CMK (cell line): ENCODE measurements at places on chromosomes 5 and 9.

- no peak for DNase-seq
These were observed 55.6 kb downstream of the PTPDC1 start for GRCh38 chr9:94139672-94140417.

DNA sequence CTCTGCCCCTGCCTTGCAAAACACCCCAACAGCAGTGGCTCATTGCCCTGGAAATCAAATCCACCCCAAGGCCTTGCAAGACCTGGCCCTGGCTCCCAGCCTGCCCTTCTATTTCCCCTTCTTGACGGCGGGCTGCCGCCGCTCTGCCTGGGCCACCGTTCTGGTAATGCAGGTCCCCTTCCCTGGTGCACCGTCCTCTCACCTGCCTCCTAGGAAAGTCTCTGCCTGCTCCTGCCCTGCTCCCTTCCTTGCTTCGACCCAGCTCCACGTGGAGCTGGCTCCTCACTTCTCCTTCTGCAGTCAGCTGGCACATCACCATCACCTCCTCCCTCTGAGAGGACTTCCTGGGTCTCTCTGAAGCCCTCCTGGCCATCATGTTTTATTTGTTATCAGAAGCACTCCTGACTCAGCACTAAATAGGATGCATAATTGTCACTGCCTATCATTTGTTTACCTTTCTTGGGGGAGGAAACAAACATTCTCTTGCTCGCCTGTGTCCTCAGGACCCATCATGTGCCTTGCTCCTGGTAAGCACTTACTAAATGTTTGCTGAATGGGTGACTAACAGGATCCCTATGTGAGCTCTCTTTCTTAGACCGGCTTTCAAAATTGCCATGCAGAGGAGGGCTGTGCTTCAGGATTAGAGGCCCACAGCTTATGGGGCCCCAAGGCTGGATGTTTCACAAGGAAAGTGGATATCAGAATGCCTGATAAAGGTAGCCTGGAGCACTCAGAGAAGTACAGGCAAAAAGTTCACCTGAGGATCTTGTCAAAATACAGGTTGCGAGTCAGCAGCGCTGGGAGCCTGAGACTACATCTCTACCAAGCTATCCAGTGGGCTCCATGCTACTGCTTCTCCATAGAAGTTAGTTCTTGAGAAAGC is 19.6 kb upstream of the C5orf47 start:
- no peak for DNase-seq

- no peak for DNase-seq
These were observed 518.1 kb upstream of the NUDT12 start for GRCh38 chr5:104080646-104081175.

GRCh38 chr9:123933440-123934212 is 3.7 kb upstream of the DENND1A start:
- DNase-seq = no peak

DNA sequence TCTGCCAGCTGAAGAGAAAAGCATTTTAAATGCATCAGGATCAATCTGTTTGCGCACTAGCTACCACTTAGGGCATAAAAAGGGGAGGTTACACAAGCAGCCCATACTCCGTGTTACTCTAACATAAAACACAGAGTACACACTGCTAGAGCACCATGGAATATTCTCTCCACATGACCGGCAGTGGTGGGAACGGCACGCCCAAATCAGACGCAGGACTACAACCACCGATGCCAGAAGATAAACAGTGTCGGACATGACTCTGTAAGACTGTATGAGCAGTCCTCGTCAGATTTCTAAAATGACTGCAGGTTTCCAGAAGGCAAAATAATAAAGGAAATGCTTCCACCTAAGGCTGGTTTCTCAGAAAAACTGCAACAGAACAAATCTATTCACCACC is 40.0 kb downstream of the CDK5RAP2 start:
- DNase-seq = no peak

DNA sequence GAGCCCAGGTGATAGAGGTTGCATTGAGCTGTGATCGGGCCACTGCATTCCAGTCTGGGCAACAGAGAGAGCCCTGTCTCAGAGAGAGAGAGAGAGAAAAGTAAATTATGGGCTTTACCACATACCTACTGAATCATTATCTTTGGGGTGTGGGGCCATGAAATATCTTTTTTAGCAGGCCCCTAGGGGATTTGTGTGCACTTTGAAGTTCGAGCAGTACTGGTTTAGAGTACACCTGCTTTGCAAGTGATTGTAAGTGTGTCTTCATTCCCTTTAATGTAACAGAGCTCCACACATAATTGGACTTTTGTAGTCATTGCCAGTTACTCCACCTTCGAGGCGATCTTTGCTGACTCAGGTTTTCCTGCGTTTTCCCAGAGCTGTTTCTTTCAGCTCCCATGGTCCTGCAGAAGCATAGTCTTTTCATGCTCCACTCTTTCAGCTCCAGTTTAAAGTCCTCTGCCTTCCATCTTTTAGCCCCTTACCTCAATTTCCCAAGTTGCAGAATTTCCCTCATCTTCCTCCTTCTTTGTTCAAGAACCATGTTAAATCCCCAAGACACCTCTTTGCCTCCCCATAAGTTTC is 24.0 kb upstream of the FRMPD1 start:
- DNase-seq = no peak

- peak; percentile 94 for DNase-seq
These were observed 41.5 kb upstream of the NOTCH1 start for GRCh38 chr9:136587145-136587943.

DNA sequence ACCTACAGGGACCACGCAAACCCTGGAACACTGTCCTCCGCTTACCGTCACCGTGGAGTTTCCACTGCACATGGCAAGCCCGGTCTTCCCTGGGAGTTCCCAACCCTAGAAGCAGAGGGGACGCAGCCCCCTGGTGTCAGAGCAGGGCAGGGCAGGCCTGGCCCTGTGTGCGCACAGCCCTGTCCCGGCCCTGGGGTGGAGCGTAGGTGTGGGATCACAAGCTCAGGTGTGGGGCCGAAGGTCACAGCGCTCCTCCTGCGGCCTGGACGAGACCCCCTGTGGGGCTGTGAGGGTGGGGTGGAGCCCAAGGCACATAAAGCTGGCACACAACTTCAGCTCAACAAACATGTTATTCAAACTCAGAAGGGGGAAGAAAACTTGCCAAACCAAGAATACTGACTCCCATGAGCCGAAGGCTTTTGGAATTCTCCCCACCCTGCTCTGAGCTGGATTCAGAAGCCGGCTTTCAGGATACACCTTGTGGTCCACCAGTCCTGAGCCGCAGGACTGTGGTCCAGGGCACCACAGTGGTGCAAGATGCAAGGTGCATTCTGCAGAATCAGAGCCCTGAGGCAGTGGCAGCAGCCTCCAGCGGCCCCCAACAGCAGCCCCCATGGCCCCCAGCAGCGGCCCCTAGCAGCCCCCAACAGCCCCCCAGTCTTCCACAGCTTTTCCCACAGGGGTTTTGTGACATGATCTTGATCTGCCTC is 11.8 kb upstream of the EXOC3 start:
- DNase-seq = no peak

DNA sequence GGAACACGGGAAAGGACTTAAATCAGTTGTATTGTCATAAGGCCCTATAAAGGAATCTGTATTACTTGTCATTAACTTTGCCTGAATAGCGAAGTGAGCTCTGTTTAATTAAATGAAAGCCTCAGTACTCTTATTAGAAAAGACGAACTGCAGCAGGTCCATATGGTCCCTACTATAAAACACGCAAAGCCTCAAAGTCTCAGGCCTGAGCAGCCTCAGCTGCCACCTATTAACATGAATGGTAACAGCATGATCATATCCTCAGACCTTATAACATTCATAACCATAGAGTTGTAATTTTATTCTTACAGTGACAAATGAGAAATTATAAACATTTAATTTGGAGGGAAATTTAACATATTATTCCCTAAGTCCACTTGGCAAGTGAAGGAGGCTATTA is 1113.7 kb upstream of the WWC1 start:
- no peak for DNase-seq

GRCh38 chr5:36723912-36724311 is 117.5 kb downstream of the SLC1A3 start:
- peak; percentile 81 for DNase-seq

- DNase-seq = no peak
These were observed 70.9 kb downstream of the LMNB1 start for GRCh38 chr5:126847826-126848251.

GRCh38 chr5:165627548-165628170 is 2122.2 kb downstream of the MAT2B start:
- no peak for DNase-seq

GRCh38 chr9:81592887-81593266 is 96.5 kb downstream of the TLE1 start:
- DNase-seq = no peak

GRCh38 chr9:95809686-95810085 is 65.8 kb upstream of the ERCC6L2 start:
- DNase-seq = no peak

DNA sequence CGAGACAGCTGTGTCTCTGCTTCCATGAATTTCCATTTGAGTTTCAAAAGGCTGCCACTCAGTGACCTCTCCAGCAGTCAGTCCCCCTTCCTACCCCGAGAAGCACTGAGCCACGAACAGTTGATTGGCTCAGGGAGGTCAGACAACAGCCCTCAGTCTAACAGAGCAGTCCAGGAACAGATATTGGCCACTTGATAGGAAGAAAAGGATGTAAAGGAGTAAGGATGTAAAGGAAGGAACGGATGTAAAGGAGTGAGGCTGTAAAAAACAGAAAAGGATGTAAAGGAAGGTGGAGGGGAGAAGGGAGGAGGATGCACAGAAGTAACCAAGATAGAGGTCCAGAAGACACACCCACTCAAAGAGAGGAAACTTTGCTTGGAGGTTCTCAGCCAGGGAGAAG is 3.2 kb upstream of the NR4A3 start:
- no peak for DNase-seq

DNA sequence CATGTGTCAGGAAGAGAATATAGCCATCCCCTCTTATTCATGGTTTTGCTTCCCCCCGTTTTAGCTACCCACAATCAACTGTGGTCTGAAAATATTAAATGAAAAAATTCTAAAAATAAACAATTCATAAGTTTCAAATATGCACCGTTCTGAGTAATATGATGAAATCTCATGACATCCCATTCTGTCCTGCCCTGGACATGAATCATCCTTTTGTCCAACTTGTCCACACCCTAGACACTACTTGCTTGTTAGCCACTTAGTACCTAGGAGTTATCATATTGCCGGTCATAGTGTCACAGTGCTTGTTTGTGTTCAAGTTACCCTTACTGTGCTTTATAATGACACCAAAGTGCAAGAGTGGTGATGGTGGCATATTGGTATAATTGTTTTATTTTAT is 113.5 kb downstream of the CAAP1 start:
- no peak for DNase-seq

- no peak for DNase-seq
These were observed 177.1 kb upstream of the PCSK5 start for GRCh38 chr9:75713335-75713734.

GRCh38 chr5:40346901-40347300 is 332.8 kb upstream of the PTGER4 start:
- DNase-seq = no peak

DNA sequence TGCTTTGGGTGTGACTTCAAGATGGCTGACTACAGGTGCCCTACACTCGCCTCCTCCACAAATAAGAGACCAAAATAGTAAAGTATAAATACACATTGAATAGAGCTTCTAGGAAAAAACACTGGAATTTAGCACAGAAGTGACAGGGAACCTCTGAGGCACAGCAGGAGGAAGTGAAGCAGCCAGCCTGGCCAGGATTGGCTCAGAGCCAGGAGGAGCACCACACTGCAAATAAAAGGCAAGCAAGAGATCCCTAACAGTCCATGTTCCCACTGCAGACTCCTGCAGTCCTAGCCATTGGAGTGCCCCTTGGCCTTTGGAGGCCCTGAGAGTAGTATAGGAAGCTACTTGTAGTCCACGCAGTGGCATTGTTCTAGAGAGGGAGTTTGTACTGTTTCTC is 186.7 kb upstream of the TLX3 start:
- no peak for DNase-seq

GRCh38 chr9:108885643-108886348 is 23.7 kb downstream of the ACTL7A start:
- DNase-seq = no peak

GRCh38 chr5:59036274-59036961 is 453.5 kb downstream of the RAB3C start:
- DNase-seq = no peak

GRCh38 chr9:76032038-76032796 is 141.7 kb downstream of the PCSK5 start:
- DNase-seq = no peak

- DNase-seq = no peak
These were observed 240.4 kb downstream of the GLIS3 start for GRCh38 chr9:4059437-4059836.

DNA sequence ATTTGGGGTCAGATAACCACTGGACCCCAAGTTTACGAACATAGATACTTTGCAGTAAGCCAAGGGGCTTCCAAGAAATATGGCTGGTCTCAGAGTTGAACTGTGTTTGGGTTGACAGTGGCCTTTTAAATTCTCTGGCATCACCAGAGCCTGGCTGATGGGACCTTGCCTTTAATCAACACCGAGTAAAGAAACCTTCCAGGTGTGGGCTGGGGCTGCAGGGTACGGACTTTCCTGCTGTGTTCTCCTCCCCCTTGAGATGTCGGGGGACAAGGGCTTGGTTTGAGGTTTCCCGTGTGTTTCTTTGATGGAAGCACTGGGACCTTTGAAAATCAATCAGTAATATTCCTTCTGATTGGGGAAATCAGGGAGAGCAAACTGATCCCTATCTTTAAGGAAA is 140.1 kb downstream of the MTX3 start:
- DNase-seq = no peak

GRCh38 chr5:56950626-56951125 is 1.2 kb downstream of the MIER3 start:
- DNase-seq = no peak

DNA sequence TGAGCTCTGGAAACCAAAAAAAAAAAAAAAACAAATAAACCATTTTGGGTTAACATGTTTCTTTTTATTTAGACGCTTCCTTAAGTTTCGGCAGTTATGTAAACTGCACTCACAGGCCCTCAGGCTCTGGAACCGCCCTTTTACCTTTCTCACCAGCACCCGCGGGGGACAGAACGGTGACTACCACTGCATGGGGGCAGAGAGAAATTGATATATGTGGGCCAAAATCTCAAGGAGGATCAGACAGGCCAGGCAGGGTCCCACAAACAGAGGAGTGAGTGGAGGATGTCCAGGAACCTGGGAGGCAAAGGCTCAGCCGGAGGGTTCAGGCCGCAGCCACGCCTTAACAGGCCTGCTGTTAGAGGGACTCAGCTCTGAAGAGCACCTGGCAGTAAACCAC is 54.4 kb downstream of the IRX2 start:
- DNase-seq = no peak

- peak; percentile 22 for DNase-seq
These were observed at the start of gene PCDHB9 for GRCh38 chr5:141186897-141187512. PCDHB9 (plus strand) TSS chr5:141187161; CDS start chr5:141187319, 158 bp downstream.
